Sigmoid colon (tissue), 7 donors: ENCODE measurements at places on chromosomes 2 and 18. TPM values are rescaled to one million over a fixed set of nuclear protein-coding genes. Genes with fewer than 3 reads are reported as not detected.

Gene DNAJB2
- total RNA-seq, result 27.4 TPM

Gene NDC80
- total RNA-seq, result not detected

Gene PLCD4
- total RNA-seq, result 35.9 TPM

Gene MORN2
- total RNA-seq, result 16.8 TPM

Gene PRADC1
- total RNA-seq, result 42.3 TPM

Gene HJURP
- total RNA-seq, result 0.54 TPM

Gene SLC9A2
- 0.28 TPM for total RNA-seq

Gene HSPE1
- total RNA-seq, result 90.3 TPM

Gene LIMS3
- total RNA-seq, result 7.2 TPM

Gene SULT1C2
- total RNA-seq, result 0.28 TPM
